KG1 (cell line): ENCODE measurements at places on chromosomes 12 and 14.

GRCh38 chr12:65922077-65922476 lies 97.8 kb downstream of the HMGA2 start:
- no peak for DNase-seq

- no peak for DNase-seq
Measured at GRCh38 chr14:64841772-64842750, 37.6 kb downstream of the SPTB start.

- no peak for DNase-seq
Measured at GRCh38 chr14:26928019-26928418, 330.2 kb upstream of the NOVA1 start.

DNA sequence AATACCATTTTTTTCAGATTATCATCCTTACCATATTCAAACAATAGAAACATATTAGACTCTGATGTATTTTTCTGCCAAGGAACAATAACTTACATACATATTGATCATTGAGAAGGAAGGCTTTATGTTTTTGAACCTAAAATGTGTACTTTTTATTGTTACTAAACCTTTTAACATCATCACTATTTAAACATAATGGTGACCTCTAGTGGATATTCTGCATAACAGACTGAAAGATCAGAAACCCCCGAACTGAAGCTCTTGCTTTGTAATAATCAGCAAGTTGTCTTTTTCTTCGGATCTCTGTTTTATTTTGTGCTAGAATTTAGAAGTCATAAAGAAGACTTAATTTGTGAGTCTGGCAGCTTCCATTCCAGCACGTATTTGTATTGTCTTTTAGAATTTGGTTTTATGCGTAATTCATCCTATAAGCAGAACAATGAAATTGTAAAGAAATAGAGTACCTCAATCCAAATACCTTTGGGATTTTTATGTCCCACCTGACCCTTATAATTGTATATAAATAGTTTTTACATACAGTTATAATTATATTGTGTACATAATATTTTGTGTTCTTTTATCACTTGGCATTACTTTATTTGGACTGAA lies 125.9 kb upstream of the ATF1 start:
- DNase-seq, result peak; percentile 25

DNA sequence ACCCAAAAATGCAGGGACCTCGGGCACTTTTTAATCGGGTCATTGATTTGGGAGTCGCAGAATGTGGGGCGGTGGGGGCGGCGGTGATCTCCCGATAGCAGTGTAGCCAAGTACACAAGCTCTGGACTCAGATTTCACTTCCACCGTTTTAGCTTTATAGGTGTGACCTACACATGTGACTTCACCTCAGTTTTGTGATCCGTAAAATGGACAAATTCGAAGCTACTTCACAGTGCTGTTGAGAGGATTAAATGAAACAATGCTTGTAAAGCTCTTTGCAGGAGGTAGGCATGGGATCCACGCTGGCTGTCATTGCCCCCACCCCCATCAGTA lies 478 bp downstream of the RITA1 start:
- DNase-seq, result no peak

DNA sequence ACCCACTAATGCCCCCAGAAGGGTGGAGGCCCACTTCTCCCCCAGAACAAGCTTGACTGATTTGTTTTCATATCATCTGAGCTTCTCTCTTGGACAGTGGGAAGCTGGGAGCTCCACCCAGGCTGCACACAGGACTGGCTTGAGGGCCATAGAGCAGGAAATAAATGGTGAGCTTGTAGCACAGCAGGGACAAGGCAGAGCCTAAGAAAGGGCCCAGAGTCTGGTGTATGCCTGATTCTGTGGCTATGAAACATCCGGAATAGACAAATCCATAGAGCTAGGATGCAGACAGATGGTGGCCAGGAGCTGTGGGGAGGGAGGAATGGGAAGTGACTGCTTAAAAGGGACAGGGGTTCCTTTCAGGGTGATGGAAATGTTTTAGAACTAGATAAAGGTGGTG lies 79.0 kb downstream of the ARL6IP4 start:
- DNase-seq, result no peak

DNA sequence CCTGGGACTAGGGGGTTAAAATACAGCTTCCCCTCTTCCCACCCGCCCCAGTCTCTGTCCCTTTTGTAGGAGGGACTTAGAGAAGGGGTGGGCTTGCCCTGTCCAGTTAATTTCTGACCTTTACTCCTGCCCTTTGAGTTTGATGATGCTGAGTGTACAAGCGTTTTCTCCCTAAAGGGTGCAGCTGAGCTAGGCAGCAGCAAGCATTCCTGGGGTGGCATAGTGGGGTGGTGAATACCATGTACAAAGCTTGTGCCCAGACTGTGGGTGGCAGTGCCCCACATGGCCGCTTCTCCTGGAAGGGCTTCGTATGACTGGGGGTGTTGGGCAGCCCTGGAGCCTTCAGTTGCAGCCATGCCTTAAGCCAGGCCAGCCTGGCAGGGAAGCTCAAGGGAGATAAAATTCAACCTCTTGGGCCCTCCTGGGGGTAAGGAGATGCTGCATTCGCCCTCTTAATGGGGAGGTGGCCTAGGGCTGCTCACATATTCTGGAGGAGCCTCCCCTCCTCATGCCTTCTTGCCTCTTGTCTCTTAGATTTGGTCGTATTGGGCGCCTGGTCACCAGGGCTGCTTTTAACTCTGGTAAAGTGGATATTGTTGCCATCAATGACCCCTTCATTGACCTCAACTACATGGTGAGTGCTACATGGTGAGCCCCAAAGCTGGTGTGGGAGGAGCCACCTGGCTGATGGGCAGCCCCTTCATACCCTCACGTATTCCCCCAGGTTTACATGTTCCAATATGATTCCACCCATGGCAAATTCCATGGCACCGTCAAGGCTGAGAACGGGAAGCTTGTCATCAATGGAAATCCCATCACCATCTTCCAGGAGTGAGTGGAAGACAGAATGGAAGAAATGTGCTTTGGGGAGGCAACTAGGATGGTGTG lies 1.9 kb downstream of the GAPDH start:
- no peak for DNase-seq

DNA sequence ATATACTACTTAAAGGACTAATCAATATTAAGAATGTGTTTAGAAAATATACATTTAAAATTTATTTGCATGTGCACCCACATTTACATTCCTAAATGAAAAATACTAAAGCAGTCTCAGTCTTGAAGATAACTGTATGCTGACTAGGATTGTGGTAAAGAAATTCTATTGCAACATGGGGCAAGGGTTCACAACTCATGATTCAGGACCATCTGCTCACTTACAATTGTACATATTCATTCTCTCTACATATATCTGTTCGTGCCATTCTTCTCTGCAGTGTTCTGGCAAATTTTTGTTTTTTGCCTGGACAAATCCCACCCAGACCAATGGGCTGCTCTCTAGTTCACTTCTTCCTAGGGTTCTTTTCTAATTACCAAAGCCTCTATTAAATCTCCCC lies 417.2 kb upstream of the NOVA1 start:
- DNase-seq, result no peak

DNA sequence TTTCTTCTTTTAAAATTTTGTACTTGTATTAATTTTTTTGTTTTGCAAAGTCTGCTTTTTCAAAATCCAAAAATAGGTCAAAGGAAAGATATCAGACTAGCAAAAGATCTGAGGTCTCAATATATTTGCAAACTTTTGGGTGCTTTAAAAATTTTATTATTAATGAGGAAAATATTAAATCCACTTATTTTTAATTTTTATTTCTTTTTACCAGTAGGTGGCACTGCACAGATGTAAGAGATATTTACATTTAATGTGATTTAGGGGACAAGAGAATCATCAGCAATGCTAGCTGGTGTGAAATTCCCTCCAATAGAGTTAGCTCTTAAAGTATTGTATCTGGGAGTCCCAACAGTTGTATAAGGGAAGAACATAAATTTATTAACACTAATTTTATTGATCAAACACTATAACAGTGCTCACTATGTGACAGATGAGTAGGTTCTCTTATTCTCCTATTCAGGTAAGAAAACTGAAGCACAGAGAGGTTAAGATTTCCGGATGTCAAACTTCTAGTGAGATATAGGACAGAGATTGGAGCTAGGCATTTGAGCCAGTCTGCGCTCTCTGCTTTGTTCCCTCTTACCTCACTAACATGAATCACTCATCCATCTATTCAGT lies 30.5 kb downstream of the ALX1 start:
- DNase-seq, result no peak

DNA sequence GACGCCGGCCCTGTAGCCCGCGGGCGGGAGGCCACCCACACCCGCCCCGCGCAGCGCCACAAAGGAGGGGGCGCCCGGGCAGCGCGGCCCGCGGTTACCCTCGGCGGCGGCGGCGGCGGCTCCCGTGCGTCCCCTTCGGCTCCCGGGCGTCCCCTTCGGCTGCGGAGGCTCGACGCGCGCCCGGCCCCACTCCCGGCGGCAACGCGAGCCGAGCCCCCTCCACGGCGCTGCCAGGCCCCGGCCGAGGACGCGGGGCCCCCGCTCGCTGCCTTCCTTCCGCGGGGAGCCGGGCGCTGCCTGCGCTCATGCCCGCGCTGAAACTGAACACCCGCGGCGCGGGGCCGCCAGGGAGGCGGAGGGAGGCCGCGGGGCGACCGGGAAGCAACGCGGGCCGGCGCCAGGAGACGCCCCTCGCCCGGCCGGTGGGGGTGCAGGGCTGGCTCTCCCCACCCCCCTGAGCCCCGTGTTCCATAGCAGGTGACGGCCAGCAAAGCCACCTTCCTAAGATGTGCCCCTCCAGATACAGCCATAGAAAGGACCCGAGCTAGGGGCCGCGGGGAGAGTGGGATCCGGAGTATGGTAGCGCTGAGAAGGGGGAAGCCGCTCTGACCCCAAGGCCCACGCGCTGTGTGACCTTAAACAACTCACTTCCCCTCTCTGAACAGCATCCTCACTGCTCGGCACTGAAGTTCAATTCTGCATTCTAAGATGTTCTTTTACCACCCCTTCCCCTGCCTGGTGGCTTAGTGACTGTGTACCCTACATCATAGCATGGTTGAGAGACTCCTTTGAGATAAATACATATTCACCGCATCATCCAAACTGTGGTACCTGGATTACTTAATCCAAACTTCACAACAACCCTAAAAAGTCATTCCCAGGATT lies 42.8 kb downstream of the KDM2B start:
- DNase-seq, result no peak

- no peak for DNase-seq
Measured at GRCh38 chr12:117863002-117863709, 105.6 kb downstream of the KSR2 start.

- DNase-seq, result no peak
Measured at GRCh38 chr12:113594967-113595366, 123.3 kb upstream of the LHX5 start.

- no peak for DNase-seq
Measured at GRCh38 chr12:51868821-51869495, 18.9 kb upstream of the ANKRD33 start.

DNA sequence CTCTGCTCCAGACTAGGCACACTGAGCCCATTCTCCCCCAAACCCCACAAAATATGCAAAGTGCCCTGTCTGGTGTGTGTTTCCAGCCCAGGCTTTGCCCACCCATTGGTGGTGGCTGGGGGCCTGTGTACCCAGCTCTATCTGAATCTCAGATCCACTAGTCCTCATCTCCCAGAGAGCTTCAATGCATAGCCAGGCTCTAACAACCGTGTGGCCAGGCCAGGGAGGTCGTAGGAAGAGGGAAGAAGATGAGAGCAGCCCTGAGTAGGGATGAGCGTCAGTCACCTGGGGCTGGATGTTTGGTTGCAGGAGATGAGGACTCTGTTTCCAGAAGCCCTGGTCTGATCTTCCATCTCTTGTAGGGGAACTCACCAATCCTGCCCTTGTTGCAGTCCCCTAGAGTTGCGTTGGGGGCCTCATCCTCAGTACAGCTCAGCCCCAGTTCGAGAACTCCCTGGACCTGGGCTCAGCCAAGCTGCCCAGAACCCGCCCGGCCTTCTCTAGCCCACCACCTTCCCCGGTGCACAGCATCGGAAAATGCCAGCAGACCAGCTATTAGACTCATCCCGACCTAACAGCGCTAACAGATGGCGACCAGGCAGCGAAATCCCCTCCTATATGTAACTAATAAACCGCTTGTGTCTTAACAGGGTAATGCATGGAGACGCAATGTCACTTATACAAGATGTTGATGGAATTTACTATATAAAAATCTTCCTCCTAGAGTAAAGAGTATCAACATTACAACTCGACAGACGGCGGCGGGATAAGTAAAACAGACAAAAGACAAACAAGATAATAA lies 3.2 kb upstream of the LHX5 start:
- DNase-seq, result no peak

GRCh38 chr12:68138480-68138879 lies 21.1 kb downstream of the IFNG start:
- no peak for DNase-seq
